ENCODE measurements at places on chromosomes 6 and 20. TPM values are rescaled to one million over a fixed set of nuclear protein-coding genes. Genes with fewer than 3 reads are reported as not detected.

The MRAP2 gene
- 1.4 TPM for total RNA-seq

The C6orf132 gene
- total RNA-seq = 4.5 TPM

The TSBP1 gene
- total RNA-seq = not detected

The ADGRF4 gene
- not detected for total RNA-seq

The EDN3 gene
- not detected for total RNA-seq

The RAET1E gene
- total RNA-seq = 2.2 TPM

The DNAH8 gene
- not detected for total RNA-seq

The ERVFRD-1 gene
- total RNA-seq = not detected

The NTSR1 gene
- total RNA-seq = 13.1 TPM

The GSTA3 gene
- not detected for total RNA-seq

The KCNQ2 gene
- not detected for total RNA-seq

The RIPOR3 gene
- total RNA-seq = 2.2 TPM

The C20orf204 gene
- total RNA-seq = 0.98 TPM

The LYRM2 gene
- 23.7 TPM for total RNA-seq

The KIF25 gene
- not detected for total RNA-seq

The OR2J3 gene
- not detected for total RNA-seq

The GGT7 gene
- 8.8 TPM for total RNA-seq

The HLA-A gene
- 200 TPM for total RNA-seq

The ZNF76 gene
- total RNA-seq = 20.7 TPM

The WFDC9 gene
- not detected for total RNA-seq

The LAMA2 gene
- total RNA-seq = 64.7 TPM

The HSPA1A gene
- 35.6 TPM for total RNA-seq

The COL20A1 gene
- total RNA-seq = not detected

The CPXM1 gene
- total RNA-seq = 2.2 TPM

The OARD1 gene
- 6.3 TPM for total RNA-seq

The TP53INP2 gene
- total RNA-seq = 1.6 TPM

The VSTM2L gene
- total RNA-seq = 0.20 TPM

The GSTA1 gene
- total RNA-seq = not detected

The MMS22L gene
- total RNA-seq = 12.1 TPM

The CDH4 gene
- under 0.01 TPM for total RNA-seq

The LY6G6D gene
- total RNA-seq = not detected

The NT5E gene
- total RNA-seq = 924 TPM

The MRPS26 gene
- total RNA-seq = 31.1 TPM

The BCAS1 gene
- total RNA-seq = 0.37 TPM

The GABRR1 gene
- total RNA-seq = not detected

The MUCL3 gene
- not detected for total RNA-seq

The FAM83C gene
- total RNA-seq = not detected

The ZNF334 gene
- 0.37 TPM for total RNA-seq

The DNMT3B gene
- 4.0 TPM for total RNA-seq

The WFDC2 gene
- not detected for total RNA-seq

The OLIG3 gene
- not detected for total RNA-seq

The KCNG1 gene
- 5.5 TPM for total RNA-seq

The OPRM1 gene
- not detected for total RNA-seq

The PTCHD4 gene
- 5.5 TPM for total RNA-seq

The TREML2 gene
- total RNA-seq = not detected

The C6orf163 gene
- total RNA-seq = 2.9 TPM

The PBOV1 gene
- total RNA-seq = not detected

The ZKSCAN8 gene
- total RNA-seq = 12.9 TPM

The CENPW gene
- 14.7 TPM for total RNA-seq

The COL9A1 gene
- total RNA-seq = not detected

The GABRR2 gene
- 0.37 TPM for total RNA-seq

The IL17F gene
- not detected for total RNA-seq

The TCP11 gene
- total RNA-seq = 0.37 TPM

The CDH26 gene
- under 0.01 TPM for total RNA-seq

The RCAN2 gene
- 0.78 TPM for total RNA-seq

The AIF1 gene
- not detected for total RNA-seq

The CCDC167 gene
- 16.5 TPM for total RNA-seq

Data from subcutaneous preadipocyte (primary cell).